Smooth muscle cell of trachea (primary cell): ENCODE measurements at places on chromosomes 1 and 21. TPM values are rescaled to one million over a fixed set of nuclear protein-coding genes. Genes with fewer than 3 reads are reported as not detected.

TMOD4 gene
- total RNA-seq: 0.17 and 0.29 TPM in 2 replicates

LAMC2 gene
- 2.3 and 7.7 TPM in 2 replicates for total RNA-seq

PPIAL4G gene
- total RNA-seq: not detected in 2 replicates

OR6F1 gene
- total RNA-seq: not detected in 2 replicates

KCNE2 gene
- not detected in 2 replicates for total RNA-seq

SMYD3 gene
- total RNA-seq: 43.9 and 70.3 TPM in 2 replicates

NEK2 gene
- 1.5 and 47.1 TPM in 2 replicates for total RNA-seq

SPATA1 gene
- 0.44 and 1.3 TPM in 2 replicates for total RNA-seq

CR1L gene
- not detected in 2 replicates for total RNA-seq

FH gene
- 91.5 and 162 TPM in 2 replicates for total RNA-seq

GRIK3 gene
- total RNA-seq: not detected in 2 replicates
